ENCODE measurements at places on chromosomes 2 and 18.

- no peak for DNase-seq
Observed at GRCh38 chr2:102069311-102069974, 73.1 kb upstream of the IL1R1 start.

- DNase-seq = no peak
Observed at GRCh38 chr2:55140316-55141219, 90.3 kb upstream of the RTN4 start.

DNA sequence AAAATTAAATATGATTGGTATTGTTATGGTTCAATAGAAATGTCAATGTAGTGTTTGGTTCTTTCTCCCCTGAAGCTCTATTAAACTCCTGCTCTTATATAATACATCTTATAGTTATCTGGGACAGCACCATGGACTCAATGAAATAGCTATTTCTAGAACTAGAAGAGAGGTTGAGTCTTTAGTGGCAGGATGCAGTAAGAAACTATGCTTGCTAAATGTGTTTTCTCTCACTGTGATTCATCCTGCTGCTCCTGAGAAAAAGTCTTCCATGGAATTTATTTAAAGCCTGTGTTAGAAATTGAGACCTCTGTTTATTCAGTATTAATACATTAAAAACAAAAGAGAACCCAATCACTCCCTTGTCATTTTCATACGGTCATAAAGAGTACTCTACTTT, 61.5 kb downstream of the G6PC2 start:
- DNase-seq = no peak

GRCh38 chr2:62101886-62102285, 94.0 kb upstream of the B3GNT2 start:
- DNase-seq = no peak

DNA sequence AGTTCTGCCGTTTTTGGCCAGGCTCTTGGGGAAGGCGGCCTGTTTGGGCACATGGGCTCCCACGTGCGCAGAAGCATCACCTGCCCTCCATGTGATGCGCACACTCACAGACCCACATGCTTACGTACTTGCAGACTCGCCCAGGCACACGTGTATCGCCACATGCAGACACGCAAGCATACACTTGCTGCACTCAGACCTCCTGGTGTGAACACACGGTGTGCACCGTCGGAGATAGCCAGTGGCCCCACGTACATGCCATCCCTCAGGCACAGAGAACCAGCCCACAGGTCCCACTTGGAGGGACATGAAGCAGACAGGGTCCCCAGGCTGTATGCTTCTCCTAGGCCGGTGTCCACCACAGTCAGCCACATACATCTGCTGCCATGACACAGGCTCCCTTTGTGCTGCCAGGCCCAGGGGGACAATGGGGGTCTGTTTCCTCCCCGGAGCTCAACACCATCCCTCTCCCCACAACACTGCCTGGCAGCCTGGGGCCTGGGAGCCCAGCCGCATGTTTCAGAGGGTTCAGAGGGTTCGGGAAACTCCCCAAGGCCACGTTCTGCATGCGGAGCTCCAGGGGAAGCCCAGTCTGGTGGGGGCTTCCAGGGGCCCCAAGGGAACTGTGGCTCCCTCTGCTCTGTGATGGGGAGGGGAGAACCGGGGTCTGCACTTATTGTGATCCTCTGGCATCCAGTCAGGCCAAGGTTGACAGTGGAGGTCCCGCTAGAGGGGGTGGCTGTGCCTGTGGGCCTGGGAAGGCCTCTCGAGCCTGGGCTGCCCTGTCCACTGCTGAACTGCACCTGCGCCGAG, 208.1 kb upstream of the HAAO start:
- DNase-seq = peak; percentile 53

DNA sequence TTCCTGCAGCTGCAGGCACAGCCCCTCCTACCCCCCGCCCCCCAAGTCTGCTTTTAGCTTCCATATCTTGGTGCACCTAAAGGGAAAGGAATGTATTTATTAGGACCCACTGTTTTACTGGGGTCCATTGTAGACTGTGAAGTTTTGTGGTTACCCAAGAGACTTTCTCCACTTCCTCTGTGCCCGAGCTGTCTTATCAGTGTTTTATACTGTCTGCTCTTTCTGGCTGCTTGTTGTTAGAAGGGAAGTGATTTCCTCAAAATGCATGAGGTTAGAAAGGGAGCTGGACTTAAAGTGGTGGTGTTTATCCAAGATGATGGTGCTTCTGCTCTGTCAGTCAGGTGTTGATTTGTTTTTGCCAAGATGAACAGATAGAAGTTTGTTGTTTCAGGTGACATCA, 85.0 kb downstream of the PTH2R start:
- DNase-seq = no peak

DNA sequence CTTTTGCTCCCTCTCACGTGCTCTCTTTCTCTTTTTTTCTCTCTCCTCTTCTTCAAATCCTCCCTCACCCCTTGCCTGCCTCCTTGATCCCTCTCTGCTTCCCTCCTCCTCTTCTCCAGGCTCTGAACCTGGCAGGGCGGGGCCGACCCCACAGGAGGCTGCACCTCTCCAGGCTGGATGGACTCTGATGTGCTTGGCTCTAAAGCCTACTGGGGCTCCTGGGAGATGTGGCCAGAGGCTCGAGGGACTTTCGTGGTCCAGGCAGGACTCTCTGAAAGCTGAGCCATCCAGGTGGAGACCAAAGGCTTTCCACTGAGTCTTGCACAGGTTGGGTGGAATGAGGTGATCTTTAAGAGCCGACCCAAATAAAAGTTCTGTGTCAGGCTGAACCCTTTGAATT, 25.4 kb downstream of the DYSF start:
- peak; percentile 68 for DNase-seq

DNA sequence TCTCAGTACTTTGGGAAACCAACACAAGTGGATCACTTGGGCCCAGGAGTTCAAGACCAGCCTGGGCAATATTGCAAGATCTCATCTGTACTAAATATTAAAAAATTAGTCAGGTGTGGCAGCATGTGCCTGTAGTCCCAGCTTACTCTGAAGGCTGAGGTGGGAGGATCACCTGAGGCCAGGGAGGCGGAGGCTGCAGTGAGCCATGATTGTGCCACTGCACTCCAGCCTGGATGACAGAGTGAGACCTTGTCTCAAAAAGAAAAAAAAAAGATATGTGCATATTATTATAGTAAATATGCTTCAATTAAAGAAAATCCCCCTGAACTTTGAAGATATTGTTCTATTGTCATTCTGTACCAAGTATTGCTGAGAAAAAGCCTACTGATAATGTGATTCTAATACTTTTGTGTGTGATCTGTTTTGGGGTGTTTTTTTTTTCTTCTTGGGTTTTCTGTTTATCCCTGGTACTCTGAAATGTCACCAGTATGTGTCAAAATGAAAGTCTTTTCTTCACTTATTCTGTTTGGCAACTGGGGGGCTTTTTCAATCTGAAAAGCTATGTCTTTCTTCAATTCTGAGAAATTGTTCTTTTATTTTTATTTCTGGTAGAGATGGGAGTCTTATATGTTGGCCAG, 13.2 kb downstream of the NEURL3 start:
- DNase-seq = no peak

DNA sequence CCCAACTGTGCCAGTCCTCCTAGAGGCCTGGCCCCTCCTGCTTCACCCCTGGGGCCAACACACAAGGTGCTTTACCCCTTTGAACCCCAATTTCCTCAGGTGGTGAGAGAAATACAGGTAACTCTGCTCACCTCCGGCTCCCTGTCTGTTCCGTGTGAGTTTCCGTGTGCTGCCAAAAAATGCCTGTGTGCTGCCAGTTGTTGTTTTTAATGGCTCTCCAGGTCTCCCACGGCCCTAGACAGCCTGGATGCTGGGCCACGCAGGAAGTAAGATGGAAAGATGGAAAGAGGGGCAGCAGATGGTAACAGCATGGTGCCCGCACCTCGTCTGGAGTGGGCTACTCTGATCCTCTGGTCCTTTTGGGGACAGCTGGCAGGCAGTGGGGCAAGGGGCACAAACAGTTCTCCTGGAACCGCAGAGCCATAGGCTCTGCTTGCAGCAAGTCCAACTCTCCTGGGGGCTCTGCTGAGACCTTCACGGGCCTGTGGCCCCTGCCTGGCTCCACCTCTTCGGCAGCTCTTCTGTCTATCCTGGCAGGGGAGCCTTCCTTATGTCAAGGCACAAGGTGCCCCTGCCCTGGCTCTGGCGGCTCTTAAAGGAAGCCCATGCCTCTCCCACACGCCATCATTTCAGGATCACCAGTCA, 4.3 kb upstream of the ARHGEF4 start:
- peak; percentile 58 for DNase-seq

GRCh38 chr2:119207447-119207846, 16.2 kb upstream of the STEAP3 start:
- peak; percentile 33 for DNase-seq

DNA sequence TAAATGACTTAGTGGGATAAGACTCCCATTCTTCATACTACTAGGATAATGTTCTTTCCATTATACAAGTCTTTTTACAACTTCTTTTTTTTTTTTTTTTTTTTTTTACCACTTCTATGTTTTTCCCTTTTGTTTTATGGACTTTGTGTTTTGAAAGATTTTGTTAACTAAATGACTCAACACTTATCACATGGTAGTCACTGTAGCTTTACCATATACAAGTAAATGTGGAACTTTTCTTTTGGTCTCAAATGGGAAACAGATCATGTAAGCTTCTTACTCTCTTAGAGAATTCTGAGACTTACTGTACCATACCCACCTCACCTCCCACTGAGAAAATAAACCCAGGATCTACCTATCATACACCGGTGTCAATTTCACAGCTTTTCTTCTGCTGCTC, 590.3 kb upstream of the CDH2 start:
- no peak for DNase-seq
